ENCODE measurements at places on chromosomes 4 and X. TPM values are rescaled to one million over a fixed set of nuclear protein-coding genes. Genes with fewer than 3 reads are reported as not detected.

Gene CPXCR1
- total RNA-seq: not detected

Gene PNMA6F
- total RNA-seq: not detected

Gene TMEM271
- total RNA-seq: 0.35 TPM

Gene GLRA2
- total RNA-seq: not detected

Gene NUDT10
- 0.78 TPM for total RNA-seq

Gene TSC22D3
- total RNA-seq: 849 TPM

Measured in gastroesophageal sphincter (tissue), 4 donors.